ENCODE measurements at places on chromosomes 3 and 15.

GRCh38 chr3:111366515-111366914 lies 175.5 kb upstream of the CD96 start:
- DNase-seq, result no peak

DNA sequence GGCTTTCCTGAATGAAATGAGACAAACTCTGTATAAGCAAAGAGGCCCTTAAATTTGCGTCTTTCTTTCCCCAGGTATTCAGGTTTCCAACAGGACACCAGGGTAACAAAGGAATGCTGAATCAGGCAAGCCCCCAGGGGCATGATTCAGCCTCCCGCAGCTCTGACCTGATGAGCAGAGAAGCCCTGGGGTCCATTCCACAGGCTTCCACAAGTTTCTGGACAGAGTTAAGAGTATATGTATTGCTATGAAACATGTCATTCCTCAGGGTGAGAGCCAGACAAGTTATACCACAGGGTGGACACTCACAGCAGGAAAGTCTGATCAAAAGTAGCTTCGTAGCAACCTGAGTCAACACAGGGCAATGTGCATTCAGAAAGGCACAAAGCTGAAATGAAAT lies 68.1 kb upstream of the CTNNB1 start:
- DNase-seq, result no peak

DNA sequence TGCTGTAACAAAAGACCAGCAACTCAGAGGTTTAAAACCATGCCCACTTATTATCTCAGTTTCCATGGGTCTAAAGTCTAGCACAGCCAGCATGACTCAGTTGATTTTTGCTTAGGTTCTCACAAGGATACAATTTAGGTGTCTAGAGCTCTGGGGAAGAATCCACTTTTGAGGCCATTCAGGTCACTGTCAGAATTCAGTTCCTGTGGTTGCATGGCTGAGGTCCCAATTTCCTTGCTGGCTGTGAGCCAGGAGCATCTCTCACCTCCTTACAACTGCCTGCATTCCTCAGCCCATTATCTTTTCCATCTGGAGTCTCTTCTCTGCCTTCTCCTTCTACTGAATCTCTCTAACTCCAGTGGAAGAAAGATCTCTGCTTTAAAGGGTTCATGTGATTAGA lies 240.5 kb upstream of the CFAP20DC start:
- DNase-seq, result no peak

GRCh38 chr3:64667138-64667537 lies 20.7 kb downstream of the ADAMTS9 start:
- no peak for DNase-seq

GRCh38 chr15:68409736-68410370 lies 22.1 kb downstream of the ITGA11 start:
- DNase-seq, result no peak

DNA sequence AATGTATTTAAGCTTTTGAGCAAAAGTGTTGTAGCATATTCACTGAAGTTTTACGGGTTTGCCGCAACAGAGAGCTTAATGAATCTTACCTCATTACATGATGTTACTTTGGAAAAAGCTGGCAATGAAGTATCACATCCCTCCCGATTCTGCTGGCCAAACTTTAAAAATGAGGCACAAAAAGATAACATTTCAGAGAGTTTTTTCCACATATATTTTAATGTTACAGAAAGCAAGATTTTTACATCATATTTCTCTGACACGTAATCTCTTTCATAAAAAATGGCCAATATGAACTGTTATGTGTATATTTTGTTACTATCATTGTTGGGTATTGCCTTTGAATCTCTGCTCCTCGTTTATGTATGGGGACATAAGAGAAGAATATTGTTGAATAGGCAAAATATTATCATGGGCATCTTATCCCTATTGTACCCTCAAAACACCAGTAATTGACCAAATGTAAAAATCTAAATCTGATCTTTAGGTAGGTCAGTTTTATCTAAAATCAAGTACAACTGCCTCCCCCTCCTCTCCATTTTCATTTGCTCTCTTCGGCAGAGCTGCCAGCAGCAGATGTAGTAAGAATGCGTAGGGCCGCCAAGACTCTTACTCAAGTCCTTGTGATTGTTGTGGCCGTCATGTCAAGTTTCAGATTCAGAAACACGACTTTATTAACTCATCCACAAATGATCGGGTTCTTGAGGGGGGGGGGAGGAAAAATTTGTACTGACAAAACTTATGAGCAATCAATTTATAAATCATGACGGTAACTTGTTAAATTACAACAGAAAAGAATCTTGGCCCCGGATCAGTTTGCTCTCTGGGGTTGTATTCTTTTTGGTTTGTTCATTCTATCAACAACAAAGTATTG lies 106.7 kb upstream of the THRB start:
- no peak for DNase-seq

DNA sequence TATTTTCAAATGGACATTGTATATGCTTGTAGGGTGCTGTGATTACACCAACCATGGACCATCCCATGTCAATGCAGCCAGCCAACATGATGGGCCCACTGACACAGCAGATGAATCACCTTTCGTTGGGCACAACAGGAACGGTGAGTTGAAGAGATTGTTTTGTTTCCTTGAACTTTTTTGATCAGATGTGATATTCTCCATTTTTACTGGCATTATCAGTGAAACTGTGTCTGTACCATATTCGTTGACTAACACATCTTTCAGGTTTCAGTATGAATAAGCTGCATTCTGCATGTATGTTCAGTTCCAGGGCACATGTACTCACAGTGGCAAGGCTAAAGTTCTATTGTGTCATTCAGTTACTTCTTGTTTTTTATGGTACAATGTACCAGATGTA lies 655.2 kb downstream of the RBMS3 start:
- no peak for DNase-seq

- DNase-seq, result no peak
These were observed 279.0 kb upstream of the WNT5A start for GRCh38 chr3:55765906-55766701.

GRCh38 chr3:15409239-15409638 lies 18.1 kb downstream of the METTL6 start:
- no peak for DNase-seq

DNA sequence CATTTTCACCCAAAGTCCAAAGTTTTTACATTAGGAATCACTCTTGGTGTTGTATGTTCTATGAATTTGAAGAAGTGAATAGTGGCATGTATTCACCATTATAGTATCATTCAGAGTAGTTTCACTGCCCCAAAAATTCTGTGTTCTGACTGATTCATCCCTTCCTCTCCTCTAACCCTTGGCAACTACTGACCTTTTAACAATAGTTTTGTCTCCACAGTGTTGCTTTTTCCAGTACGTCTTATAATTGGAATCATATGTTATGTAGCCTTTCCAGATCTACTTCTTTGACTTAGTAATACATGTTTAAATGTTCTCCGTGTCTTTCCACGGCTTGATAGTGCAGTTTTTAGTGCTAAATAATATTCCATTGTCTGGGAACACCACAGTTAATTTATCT lies 379.0 kb upstream of the SGO1 start:
- no peak for DNase-seq

- DNase-seq, result no peak
These were observed 30.6 kb upstream of the OXTR start for GRCh38 chr3:8800016-8800415.

GRCh38 chr15:88454867-88455810 lies 12.0 kb downstream of the MRPL46 start:
- DNase-seq, result no peak

Data from stimulated activated CD8-positive, alpha-beta memory T cell treated with anti-CD3 and anti-CD28 coated beads, Interleukin-7, amount 100 ng/mL, for 1 hour (primary cell).